IMR-90 (cell line): ENCODE measurements at places on chromosomes 4 and X. TPM values are rescaled to one million over a fixed set of nuclear protein-coding genes. Genes with fewer than 3 reads are reported as not detected.

- DNase-seq, result peak; percentile 23
These were observed 56.8 kb downstream of the CD99L2 start for GRCh38 chrX:150841456-150842197.

- DNase-seq, result peak; percentile 83
These were observed 116.2 kb upstream of the DCLK2 start for GRCh38 chr4:149961876-149962597.

The CFP gene
- total RNA-seq, result under 0.01 TPM in 2 replicates

DNA sequence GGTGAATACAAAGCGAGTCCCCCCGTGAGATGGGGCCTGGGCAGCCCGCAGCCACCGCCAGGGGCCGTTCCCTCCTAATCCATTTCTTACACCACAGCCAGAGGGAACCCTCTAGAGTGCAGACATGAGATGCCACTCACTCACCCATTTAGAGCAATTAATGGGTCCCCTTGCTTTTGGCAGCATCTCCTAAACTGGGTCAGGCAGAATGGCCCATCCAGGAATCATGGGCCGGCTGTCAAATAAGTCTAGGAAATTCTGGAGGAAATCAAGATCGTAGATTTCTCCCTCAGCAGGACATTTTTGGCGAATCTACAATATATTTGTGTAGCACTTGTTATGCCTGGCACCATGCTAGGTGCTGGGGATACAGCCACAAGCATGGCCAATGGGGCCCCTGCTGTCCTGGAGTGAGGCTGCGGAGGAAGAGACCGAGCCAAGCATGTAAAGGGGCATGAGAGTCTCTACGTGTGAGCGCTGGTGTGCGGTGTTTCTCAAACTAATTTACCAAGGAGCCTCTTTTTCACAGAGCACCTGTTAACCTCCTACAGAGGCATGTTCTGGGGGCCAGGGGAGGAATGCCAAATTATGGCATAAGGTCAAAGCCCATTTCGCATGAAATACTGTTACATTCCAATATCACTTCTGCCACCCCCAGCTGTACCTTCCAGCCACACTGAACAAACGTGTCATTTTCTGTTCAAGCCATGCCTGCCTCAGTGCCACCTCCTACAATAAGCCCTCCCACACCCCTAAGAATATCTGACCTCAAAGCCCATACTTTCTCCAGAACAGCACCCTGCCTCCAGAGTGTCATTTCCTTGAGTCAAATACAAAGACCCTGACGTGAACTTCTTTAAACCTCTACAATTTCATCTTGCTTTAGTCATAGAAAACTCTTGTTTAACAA lies 28.1 kb upstream of the JAKMIP1 start:
- no peak for DNase-seq

The BST1 gene
- 5.3 and 6.6 TPM in 2 replicates for total RNA-seq

- DNase-seq, result no peak
These were observed 66.9 kb downstream of the STOX2 start for GRCh38 chr4:183971929-183972490.

DNA sequence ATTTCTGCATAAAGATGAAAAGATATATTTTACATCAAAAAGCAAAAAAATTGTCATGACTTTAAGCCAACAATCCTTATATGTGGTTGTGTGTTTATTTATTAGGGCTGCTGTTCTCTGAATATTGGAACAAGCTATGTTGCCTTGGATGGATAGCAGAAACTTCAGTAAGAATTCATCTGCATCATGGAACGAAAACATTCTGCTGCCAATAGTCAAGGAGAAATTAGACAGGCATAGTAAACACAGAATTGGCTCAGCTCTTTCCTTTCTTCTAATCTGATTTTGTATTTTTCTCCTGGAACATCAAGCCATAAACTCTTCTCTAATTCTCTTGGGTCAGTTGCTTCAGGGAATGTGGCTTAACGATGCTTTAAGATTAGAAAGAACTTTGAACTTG lies 1257.0 kb downstream of the NLGN4X start:
- no peak for DNase-seq

The LYAR gene
- 5.4 and 13.9 TPM in 2 replicates for total RNA-seq

GRCh38 chr4:55549888-55550287 lies 3.2 kb upstream of the CLOCK start:
- DNase-seq, result peak; percentile 92

DNA sequence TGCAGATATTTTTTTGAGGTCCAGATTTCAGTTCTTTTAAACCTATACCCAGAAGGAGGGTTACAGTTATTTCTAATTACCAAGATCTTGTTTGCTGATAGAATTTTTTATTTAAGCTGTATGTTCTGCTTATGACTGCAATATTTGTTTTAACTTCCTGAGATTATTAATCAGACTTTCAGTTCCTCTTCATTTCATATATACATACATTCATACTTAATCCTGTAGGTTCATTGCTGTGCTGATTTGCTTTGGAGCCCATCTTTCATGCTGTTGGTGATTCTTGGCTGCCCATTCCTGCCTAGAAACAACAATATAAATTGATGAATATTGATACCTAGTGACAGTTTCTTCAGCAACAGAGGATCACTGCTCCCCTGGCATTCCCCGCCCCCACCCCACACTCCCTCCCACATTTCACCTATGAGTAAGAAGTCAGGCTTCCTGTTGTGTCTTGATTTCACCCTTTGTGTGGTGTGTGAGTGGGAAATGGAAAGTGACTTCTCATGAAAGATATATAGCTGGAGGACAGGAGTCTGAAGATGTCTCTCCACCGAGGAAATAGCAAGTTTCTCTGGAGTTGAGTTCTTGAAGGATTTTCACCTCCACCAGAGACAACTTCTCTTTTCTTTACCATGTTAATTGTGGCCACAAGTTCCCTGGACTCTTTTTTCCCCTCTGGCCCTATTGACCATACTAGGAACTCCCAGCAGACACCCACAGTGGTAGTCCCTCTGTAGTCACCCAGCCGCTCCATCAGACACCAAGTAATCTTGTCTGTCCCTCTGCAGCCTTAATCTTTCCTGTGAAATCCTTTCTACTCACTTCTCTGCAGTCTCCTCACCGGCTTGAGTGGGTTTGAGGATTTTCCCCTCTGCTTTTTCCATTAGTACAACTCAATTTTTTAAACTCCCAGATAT lies 118.4 kb downstream of the ASB9 start:
- no peak for DNase-seq

DNA sequence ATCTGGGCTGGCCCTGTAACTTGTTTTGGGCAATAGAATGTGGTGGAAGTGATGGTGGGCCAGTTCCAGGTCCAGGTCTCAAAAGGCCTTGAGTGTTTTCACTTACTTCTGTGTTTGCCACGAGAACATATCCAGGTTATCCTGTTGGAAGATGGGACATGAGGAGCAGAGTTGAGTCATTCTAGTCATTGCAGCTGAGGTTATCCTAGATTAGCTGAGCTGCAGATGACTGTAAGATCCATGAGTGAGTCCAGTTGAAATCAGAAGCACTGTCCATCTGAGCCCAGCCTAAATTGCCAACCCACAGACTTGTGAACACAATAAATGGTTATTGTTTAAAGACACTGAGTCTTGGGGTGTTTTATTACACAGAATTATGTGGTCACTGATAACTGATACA lies 45.3 kb upstream of the RPS6KA3 start:
- peak; percentile 15 for DNase-seq

DNA sequence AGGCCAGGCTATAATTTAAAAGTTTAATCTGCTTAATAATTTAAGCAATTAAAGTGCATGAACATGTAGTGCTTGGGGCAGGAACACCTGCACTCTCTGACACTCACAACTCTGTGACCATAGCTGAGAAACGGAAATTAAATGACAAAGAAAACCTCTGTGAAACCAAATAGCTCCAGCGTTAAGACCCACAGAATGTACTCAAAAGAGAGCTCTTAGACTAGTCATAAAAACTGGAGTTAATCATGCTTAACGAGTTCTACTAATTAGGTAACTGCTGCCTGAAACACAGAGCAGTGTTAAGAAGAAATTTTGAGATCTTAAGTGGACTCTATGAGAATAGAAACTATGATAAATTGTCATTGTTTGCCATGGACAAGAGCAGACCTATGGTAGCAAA lies 174.4 kb upstream of the SPIN4 start:
- no peak for DNase-seq
